AG09309 (cell line): ENCODE measurements at places on chromosomes 1 and 21.

GRCh38 chr1:178528953-178529335, 16.0 kb downstream of the TEX35 start:
- no peak for DNase-seq

DNA sequence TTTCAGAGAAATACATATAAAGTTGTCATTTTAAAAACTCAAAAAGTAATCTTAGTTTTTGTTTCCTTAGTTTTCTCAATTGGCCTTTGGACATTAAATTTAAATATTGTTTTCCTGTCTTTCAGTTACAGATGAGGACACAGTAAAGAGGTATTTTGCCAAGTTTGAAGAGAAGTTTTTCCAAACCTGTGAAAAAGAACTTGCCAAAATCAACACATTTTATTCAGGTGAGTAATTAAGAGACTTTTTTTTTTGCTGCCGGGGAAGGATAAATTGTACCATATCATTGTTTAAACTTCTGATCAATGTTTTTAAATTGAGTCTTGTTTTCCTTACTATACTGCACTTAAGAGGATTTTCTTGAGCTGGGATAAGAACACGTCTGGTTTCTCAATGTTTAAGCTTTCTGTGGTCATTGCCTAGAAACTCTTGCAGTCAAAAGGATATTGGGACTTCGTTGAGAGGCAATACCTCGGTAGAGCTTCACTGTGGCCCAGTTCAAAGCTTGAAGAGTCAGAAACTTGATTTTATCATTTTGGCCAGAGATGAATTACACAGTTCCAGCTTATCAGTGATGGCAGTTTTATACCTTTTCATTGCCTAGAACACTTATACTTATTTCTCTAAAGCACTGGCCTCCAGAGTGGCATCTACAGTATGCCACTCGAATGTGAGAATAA, 124.9 kb upstream of the KIAA1614 start:
- DNase-seq: no peak

GRCh38 chr1:15583016-15583706, 1.7 kb downstream of the AGMAT start:
- no peak for DNase-seq

- no peak for DNase-seq
Observed at GRCh38 chr1:182974506-182975191, 21.7 kb upstream of the SHCBP1L start.

DNA sequence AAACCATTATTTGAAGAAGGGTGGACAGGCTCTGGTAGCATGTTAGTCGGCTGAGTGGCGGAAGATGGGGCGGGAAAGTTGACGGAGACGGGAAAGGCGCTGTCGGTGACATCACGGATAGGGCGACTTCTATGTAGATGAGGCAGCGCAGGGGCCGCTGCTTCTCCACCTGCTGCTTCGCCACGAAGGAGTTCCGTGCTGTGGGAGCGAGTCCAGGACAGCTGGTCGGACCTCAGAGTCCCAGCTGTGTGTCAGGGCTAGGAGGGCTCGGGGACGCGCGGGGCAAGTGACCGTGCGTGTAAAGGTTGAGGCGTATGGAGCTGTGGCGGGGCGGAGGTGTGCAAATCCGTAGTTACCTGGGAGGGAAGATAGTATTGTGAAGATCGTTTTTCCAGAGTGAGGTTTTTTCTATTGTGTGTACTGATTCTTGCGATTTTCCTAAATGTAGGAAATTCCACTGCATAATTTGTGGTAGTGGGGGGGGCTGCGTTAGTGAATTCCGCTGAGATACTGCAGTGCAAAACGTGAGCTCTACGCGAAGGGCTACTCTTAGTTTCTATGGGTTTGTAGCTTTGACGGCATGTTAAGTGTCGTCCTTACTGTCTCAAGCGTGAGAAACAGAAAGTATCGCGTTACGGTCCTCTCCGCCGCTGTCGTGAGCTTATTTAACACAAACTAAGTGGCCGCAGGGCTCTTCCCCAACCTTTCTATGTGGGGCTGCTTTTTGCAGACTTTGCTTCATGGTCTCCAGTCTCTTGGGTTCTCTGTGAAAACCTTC, 111.2 kb upstream of the NBPF11 start:
- DNase-seq: no peak
